ENCODE measurements at places on chromosomes 2 and 18.

GRCh38 chr18:13388586-13389490 is 170.3 kb downstream of the LDLRAD4 start:
- no peak for DNase-seq

GRCh38 chr2:82344670-82345069 is 2040.1 kb upstream of the LRRTM1 start:
- no peak for DNase-seq

- DNase-seq, result no peak
These were observed 441.8 kb downstream of the NYAP2 start for GRCh38 chr2:225841314-225841713.

- DNase-seq, result no peak
These were observed 134.5 kb downstream of the CLIP4 start for GRCh38 chr2:29249666-29250253.

- no peak for DNase-seq
These were observed 1.3 kb downstream of the TMEM37 start for GRCh38 chr2:119432851-119433522.

DNA sequence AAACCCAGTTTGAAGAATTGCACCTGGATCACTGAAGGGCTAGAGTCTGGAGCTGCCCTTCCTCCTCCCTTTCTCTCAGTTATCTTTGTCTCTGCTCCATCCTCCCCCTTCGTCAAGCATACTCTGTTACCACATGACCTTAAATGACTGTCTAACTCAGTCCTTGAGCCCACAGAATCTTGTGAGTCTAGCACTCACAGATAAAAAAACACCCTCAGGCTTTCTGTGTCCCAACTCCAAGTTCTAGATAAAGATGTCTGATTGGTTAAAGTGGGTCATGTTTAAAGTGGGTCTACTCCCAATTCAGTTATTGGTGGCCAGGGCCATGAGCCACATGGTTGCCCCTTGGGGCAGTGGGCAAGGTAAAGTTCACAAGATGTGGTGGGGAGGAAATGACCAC is 53.5 kb upstream of the CYP1B1 start:
- DNase-seq, result no peak

- DNase-seq, result no peak
These were observed 210.9 kb upstream of the PKDCC start for GRCh38 chr2:41836948-41837347.
